ENCODE measurements at places on chromosomes 11 and 22. TPM values are rescaled to one million over a fixed set of nuclear protein-coding genes. Genes with fewer than 3 reads are reported as not detected.

The PGA5 gene
- total RNA-seq: 0.37 TPM

The LRRC4C gene
- not detected for total RNA-seq

The CTSW gene
- total RNA-seq: under 0.01 TPM

The OTOG gene
- total RNA-seq: not detected

The APOBEC3B gene
- total RNA-seq: 3.9 TPM

The PKDREJ gene
- total RNA-seq: not detected

The SLC17A6 gene
- total RNA-seq: not detected
